ENCODE measurements at places on chromosomes 3 and 15.
A peak's percentile ranks its signal among the peaks of the same experiment; 100 is the strongest.

DNA sequence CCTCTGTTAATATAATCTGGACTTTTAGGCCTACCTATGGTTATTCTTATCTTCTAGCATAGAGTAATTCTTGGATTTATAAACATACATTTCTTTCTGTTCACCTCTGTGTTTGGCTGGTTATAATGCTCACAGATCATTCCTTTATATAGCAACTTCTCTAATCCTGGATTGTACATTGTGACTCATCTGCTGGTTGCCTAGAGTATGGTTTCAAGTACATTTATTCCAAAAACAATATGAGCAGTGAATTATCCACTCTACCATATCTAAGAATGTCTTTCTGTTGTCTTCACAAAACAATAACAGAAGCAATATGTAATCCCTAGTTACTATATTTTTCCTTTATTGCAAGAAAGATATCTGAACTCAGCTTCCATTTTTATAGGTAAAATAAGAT is 35.3 kb downstream of the FSIP1 start:
- no peak for DNase-seq

DNA sequence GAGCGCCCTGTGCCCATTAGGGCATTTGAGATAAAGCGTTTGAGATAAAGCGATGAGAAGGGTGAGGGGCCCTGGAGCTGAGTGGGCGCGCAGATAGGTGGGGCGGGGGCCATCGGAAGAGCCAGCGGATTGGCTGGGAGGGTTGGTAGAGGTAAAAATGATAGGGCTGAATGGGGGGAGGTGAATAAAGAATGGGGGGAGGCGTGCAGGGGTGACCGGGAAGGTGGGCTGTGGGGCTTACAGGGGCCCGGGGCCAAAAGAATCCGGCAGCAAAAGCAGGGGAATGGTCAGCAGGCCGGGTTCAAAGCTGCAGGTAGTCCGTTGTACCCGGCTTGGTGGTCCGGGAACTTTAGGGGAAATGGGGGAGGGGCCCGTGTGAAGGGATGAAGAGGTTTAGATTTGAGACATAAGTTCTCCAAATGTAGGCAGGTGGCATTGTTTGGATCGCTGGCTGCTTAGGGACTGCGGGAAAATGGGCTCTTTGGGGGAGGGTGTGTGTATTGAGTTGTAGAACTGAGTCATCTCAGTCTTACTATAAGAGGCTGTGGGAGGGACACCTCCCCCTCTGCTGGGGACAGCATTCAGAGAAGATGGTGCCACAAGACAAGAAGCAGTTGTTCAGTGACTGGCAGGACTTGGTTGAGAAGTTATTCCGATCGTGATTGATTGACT is 610 bp downstream of the ARID3B start:
- peak; percentile 35 for DNase-seq

DNA sequence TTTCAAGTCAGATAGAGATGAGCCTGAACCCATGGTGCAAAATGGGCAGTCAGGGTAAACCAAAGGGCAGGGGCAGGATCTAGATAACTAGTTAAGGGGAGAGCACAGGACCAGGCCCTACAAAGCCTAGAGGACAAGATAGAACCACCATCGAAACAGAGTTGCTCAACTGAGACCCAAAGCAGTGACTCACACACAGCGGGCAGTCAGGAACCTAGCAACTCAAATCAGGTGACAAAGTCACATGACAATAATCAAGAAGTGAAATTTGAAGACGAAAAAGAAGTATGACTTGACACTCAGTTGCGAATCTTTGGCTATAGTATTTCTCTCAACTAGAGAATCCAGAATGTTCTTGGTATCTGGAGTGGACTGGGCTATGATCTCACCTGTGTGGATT is 136.0 kb upstream of the PTPRG start:
- DNase-seq, result no peak

- no peak for DNase-seq
Measured at GRCh38 chr3:192080336-192080735, 619.4 kb downstream of the PYDC2 start.

- DNase-seq, result no peak
Measured at GRCh38 chr3:194667363-194667762, 4.6 kb downstream of the LSG1 start.

DNA sequence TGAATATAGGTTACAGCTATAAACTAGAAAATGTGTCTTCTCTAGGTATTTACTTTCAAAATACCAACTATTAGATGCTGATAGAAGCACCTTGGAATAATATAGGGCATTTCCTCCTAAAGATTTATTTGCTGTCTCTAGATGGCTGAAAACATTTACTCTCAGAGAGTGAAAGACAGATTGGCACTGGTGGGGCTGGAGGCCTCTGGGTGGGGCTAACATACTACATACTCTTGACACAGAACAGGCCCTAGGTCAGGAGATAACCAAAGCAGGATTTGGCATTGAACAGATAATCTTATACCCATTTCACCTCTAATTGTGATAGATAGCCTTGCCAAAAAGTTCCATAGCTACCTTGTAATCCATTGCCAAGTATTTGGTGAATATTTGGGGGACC is 253.3 kb upstream of the TBC1D5 start:
- no peak for DNase-seq

- DNase-seq, result no peak
Measured at GRCh38 chr3:24958910-24959447, 464.3 kb upstream of the THRB start.

GRCh38 chr15:45387380-45388007 is 9.2 kb upstream of the GATM start:
- DNase-seq, result no peak

GRCh38 chr15:66858423-66859207 is 156.6 kb downstream of the SMAD6 start:
- DNase-seq, result no peak

DNA sequence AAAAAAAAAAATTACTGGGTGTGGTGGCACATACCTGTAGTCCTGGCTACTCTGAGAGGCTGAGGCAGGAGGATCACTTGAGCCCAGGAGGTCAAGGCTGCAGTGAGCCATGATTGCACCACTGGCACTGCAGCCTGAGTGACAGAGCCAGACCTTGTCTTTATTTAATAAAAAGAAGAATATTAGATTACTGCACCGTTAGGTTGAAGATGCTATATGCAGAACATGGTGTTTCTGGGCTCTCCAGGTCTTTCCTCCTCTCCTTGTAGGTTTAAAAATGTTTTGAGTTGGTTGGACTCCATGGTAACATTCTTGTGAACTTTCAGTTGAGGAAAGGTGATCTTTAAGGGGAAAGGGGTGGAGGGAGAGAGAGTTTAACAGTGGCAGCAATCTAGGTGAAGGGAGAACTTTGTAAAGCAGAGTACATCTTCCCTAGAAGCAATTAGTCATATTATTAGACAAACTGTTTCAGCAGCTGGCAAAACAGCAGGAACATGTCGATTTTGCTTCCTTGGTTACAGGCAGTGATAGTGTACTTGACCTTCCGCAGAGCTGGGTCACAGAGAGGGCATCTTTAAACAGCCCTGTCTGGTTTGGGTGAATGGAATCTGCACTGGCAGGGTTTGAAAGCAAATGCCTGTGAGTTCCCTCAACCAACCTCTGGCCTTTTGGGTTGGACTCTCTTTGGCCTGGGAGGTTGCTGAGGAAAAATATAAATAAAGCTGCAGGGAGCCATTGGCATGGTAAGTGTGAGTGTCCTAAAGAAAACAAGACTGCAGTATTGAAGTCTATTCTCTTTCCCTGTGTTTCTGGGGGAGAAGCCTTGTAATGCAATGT is 42.8 kb downstream of the NR2C2 start:
- no peak for DNase-seq

DNA sequence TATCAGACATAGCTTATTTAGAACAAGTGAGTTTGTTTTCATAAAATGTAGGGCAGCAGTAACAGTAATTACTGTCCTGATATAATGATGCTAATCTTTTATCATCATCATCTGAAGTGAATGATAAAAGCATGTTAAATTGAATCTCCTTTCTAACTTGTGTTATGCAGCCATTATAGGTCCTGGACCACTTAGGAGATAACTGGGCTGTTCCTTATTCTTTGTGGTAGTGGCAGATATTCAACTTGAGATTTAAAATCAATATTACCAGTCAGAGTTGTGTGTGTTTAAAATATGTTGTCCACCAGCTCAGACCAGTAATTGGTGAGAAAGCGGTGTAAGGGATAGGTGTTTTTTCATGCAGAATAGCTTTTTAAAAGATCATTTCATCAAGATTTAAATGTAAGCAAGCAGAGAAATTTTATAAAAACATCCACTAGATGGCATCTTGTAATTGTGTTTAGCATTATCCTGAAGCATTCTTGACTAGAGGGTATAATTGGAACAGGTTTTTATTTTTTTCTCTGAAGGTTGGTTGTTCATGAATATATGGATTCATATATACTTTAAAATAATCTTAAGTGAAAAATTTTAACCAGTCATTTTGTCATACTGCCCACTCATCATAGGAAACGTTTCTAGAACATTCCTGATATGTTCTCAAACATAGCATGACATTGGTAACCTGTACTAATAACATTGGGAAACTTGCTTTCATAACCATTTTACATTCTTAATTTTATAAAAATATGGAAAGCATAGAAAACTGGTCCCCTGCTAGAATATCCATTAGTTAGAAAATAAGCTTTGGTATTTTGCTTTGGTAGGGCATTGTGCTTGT is 153.9 kb downstream of the BBX start:
- no peak for DNase-seq

DNA sequence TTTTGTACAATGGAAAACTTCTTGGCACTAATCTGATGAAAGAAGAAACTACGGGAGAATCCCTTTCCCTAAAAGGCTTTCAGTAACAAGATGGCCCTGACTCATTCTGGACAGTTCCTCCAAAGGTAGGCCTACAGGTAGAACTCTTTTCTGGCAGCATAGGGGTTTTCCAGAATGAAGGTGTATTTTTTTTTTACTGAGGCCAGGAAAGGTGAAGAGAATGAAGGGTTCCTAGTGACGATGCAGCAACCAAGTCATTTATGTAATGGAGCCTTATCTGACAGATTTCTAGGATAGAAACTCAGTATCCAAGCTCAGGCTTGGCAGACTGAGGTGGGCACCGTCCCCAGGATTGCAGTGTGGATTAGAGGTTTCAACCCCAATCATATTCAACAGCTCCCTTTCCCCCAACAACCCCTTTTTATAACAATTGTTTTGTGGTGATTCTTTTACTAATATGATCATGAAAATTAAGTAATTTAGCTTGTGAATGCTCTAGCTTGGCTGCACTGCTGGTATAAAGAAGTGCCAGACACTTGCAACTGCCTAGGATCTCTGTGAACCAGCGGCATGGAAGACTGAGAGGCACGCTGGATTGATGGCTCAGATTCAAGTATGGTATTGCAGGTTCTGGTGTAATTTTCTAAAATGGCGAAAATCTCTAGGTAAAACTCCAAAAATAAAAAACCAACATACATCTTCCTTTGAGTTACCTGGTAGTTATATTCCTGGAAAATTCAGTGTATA is 8.7 kb upstream of the TRIM69 start:
- DNase-seq, result no peak
